ENCODE measurements at places on chromosomes 4 and X.

DNA sequence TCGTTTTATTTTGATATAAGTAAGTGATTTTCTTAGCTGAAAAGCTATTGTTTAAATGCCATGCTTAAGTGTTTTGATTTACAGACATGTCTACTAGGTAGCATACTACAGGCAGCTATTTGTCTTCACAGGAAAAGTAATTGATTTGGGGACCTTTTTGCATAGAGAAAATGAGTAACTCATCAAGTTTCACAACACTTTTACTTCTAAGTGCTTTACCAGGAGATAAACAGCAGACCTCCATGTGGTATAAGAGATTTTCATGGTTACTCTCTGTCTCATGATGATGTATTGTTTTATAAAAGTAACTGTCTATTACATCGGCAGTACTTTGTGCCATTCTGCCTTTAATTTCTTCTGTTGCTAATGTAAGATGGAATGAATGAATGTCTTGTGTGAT is 28.7 kb downstream of the RBPJ start:
- no peak for DNase-seq

DNA sequence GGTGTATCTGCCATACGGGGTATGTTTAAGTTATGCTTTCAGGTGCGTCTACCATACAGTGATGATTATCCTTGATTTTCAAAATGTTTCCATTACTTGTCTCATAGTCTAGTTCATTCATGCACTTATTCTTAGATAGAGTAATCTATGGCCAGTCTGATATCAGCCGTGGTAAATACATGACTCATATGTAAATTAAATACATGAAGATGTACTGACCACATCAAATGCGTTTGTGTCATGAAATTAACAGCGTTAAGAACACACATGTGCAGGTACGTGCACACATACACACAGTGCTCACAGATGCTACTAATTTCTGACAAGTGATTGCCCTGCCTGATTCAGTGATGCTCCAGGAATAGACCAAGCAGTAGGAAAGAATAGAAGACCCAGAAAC is 75.2 kb upstream of the EXOC1L start:
- no peak for DNase-seq

DNA sequence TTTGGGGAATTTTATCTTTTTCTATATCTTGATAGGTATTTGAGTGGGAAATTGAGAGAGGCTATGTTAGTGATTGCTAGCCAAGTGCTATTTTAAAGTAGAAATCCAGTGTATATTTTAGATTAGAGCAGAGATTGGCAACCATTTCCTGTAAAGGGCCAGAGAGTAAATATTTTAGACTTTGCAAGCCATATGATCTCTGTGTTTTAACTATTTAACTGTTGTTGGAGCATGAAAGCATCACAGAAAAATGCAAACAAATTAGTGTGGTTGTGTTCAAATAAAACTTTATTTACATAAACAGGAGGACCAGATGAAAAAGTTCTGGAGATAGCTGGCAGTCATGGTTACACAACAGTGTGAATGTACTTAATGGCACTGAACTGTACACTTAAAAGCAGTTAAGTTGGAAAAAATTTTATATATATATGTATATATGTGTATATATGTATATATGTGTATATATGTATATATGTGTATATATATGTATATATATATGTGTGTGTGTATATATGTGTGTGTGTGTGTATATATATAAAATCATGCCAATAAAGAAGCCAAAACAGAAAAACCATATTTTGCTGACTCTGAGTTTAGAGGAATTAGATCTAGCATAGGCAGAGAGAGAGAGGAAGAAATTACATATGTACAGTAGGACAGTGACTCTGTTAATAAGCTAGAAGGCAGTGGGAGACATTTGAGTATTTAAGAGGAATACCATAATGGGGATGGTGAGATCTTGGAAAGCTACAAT is 83.4 kb downstream of the TMEM164 start:
- no peak for DNase-seq

- no peak for DNase-seq
These were observed 95.8 kb upstream of the TET2 start for GRCh38 chr4:105050896-105051295.

GRCh38 chr4:132076829-132077228 is 1072.3 kb upstream of the PCDH10 start:
- DNase-seq: no peak

- no peak for DNase-seq
These were observed 2361.9 kb downstream of the ARAP2 start for GRCh38 chr4:33882246-33882990.

GRCh38 chr4:168550064-168550766 is 53.4 kb downstream of the PALLD start:
- DNase-seq: no peak

- DNase-seq: no peak
These were observed 115.1 kb downstream of the RBM47 start for GRCh38 chr4:40514497-40514951.

- peak; percentile 30 for DNase-seq
These were observed 240.3 kb downstream of the ANK2 start for GRCh38 chr4:113289766-113290165.

DNA sequence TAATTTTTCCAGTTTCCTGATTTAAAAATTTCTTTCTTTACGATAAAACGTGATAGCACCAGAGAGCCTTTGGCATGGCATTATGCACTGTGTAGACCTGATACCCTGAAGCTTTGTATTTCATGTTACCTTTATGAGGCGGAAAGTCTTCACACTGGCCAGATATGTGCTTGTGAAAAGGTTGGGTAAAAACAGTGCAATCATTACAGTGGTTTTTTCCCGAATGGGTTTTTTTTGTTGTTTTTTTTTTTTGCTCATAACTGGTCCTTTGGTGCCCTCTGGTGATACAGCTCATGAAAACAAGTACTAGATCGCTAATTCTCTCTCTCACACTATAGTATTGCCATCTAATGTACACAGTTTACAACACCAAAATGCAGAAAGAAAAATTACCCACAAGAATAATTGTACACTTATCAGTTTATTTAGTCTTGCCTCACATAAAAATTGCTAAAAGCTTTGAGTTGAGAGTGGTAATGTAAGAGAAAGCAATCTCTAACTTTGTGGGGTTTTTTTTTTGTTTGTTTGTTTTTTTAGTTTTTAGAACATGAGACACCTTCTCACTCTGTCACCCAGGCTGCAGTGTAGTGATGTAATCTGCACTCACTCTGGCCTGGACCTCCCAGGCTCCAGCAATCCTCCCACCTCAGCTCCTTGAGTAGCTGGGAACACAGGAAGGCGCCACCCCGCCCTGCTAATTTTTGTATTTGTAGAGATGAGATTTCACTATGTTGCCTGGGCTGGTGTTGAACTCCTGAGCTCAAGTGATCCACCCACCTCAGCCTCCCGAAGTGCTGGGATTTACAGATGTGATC is 21.3 kb downstream of the SPCS3 start:
- DNase-seq: no peak

DNA sequence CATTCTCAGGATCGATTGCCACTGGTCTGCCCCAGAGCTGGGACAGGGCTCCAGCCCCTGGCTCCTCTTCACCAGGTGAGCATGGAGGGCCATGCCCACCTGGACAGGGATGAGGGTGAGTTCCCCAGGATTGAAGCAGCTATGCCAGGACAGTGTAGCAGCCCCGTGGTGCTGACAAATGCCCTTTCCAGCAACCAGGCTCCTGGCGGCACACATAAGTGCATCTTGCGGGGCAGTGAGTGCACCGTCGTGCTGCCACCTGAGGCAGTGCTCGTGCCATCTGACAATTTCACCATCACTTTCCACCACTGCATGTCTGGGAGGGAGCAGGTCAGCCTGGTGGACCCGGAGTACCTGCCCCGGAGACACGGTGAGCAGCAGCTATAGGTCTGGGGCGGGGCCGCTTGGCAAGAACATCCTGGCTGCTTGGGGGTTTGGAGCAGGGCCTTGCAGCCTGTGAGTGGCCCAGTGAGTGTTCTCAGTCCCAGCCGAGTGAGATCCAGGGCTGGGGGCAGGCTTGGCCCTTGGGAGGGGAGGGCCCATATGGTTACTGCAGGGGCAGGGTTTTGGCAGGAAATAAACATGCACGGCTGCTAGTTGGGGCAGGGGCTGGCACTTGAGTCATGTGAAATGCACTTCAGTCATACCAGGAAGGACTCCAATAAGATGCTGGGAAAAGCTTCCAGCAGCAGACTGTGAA is 6.1 kb downstream of the IL9R start:
- DNase-seq: no peak

- no peak for DNase-seq
These were observed 161.0 kb upstream of the DKK2 start for GRCh38 chr4:107197121-107197520.

DNA sequence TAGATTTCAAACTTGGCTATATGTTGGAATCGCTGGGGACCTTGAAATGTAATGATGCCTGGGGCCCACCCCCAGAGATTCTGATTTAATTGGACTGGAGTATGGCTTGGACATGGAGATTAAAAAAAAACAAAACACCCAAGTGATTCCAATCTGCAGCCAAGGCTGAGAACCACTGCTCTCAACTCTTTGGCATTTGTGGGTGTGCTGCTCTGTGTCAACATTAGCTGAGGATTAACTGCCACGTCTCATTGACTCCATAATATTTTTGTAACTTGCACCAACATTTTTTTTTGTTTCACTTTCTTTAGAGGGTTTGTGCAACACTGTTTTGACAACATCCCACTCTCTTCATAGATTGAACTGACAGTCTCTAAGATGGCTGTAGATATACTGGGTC is 41.1 kb upstream of the PDK3 start:
- no peak for DNase-seq

DNA sequence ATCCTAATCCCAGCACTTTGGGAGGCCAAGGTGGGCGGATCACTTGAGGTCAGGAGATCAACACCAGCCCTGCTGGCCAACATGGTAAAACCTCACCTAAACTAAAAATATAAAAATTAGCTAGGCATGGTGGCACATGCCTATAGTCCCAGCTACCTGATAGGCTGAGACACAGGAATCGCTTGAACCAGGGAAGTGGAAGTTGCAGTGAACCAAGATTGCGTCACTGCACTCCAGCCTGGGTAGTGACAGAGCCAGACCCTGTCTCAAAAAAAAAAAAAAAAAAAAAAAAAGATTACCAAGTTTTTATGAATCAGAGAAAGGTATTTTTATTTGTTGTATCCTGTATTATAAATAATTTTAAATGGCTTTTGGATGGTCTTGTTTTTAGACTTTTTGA is 15.1 kb downstream of the TRAPPC11 start:
- no peak for DNase-seq

DNA sequence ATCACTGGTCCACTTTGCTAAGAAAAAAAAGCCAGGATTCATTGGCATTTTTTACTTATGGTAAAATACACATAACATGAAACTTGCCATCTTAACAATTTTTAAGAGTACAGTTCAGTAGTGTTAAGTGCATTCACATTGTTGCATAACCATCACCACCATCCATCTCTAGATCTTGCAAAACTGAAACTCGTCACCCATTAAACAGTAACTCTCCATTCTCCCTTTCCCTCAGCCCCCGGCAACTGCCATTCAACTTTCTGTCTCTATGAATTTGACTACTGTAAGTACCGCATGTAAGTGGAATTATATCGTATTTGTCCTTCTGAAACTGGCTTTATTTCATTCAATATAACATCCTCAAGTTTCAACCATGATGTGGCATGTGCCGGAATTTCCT is 56.3 kb upstream of the LNX1 start:
- no peak for DNase-seq

- DNase-seq: no peak
These were observed 21.9 kb upstream of the HERC6 start for GRCh38 chr4:88356771-88357170.

GRCh38 chrX:110180928-110181310 is 137.0 kb downstream of the AMMECR1 start:
- no peak for DNase-seq

- DNase-seq: no peak
These were observed 24.2 kb downstream of the REST start for GRCh38 chr4:56931924-56932323.

DNA sequence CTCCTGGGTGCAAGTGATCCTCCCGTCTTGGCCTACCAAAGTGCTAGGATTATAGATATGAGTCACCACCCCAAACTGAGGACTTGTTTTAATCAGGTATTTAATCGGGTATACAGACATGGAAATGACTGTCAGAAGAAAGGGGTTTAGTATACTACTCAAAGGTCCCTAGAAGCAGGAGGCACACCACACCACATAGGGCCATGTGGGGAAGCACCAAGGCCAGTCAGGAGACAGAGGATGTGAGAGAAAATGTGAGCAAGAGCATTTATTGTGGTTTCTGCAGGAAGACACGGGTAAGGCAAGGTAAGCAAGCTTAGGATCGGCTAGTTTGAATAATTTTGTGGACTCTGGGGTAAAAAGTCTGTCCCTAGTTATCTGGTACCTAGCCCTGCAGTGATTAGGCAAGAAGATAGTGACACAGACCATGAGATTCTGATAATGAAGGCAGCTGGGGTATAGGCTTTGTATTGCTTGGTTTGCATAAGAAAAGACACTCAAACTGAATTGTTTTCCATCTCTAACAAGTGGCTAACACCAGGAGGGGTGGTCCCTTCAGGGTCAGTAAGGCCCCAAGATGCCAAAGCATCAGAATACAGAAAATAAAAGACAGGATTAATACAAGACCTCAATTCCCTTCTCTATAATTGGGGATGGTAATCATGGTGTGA is 408.8 kb upstream of the F9 start:
- no peak for DNase-seq

- no peak for DNase-seq
These were observed 392.8 kb downstream of the RAPGEF2 start for GRCh38 chr4:159495515-159496236.

DNA sequence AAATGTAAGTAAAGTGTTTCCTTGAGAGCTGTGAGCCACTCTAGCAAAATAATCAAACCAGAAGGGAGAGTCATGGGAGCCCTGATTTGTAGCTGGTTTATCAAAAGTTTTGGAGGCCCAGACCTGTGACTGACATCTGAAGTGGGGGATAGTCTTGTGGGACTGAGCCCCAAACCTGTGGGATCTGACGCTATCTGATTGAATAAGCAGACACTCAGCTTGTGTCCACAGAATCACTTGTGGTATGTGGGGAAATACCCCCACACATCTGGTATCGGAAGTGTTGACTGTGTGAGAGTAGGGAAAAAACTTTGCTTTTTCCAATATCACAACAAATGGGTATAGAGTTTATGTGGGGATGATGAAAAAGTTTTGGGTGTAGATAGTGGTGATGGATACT is 35.4 kb downstream of the FUNDC1 start:
- no peak for DNase-seq

DNA sequence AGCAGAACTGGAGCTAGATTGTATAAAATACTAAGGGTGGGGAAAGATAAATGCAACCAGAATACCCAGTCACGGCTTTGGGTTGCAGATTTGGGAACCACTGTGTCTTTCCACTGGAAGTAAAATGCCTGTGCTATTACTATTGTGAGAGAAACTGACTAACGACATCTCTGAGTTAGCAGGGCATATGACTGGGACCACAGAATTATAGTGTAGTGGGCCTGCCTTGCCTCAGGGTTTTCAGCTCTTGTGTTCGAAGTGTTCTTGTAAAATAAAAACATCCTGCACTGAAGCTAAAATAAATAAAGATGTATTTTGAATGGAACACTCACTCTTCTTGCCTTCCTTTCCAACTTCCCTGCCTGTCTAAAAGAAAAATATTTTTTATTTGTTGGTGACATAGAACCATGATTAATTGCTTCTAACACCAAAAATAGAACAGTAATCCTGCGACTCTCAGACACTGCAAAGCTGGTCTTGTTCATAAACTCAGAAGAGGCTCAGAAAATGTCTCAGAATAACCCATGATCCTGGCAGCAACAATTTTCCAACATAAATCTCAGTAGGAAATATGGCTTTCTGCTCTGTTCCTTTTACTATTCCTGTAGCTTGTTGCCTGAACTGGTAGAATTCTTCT is 104.2 kb downstream of the FAM47B start:
- no peak for DNase-seq
